ENCODE measurements at places on chromosomes 2 and 18.
A peak's percentile ranks its signal among the peaks of the same experiment; 100 is the strongest.

DNA sequence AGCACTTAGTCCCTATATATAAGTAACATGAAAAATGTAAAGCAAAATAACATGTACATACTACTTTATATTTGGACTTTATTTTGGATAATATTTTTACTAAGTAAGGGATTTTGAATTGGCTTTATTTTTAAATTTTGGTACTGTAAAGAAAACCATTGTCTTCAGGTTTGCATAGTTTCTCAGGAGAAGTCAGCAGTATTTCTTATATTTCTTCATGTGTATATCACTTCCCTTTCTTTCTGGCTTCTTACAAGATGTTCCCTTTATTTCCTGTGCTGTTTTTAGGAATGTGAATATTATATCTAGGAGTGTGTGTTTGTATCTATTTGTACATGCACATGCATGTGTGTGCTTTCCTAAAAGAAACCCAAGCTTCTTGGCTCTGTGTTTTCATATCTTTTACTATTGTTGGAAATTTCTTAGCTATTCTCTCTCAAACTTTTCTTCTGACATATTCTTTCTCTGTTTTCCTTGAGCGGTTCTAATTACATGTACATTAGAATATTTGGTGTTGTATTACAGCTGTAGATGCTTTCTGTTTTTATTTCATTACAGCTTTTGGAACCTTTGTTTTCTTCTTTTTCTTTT lies 1549.7 kb upstream of the ACVR2A start:
- no peak for DNase-seq

- DNase-seq, result peak; percentile 4
Observed at GRCh38 chr2:177906041-177906718, 166.4 kb downstream of the PDE11A start.

- DNase-seq, result no peak
Observed at GRCh38 chr2:143205106-143205764, 76.0 kb downstream of the ARHGAP15 start.

DNA sequence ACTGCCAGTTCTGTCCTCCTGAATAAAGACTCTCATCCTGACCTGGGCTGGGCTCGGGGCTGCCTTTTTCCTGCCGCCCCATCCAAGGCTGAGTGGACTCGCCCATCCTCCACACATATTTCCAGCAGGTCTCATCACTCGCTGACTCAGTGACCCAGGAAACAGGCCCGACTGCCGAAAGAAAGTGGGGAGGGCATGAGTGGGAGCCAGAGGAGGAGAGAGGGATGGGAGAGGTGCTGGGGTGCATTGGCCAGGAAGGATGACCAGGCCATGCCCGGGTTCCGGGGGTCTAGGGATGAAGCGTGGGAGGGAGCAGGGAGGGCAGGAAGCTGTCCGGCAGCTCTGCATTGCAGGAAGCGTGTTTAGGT lies 66.7 kb downstream of the TWIST2 start:
- DNase-seq, result no peak

GRCh38 chr2:13106302-13106701 lies 389.6 kb downstream of the TRIB2 start:
- no peak for DNase-seq

DNA sequence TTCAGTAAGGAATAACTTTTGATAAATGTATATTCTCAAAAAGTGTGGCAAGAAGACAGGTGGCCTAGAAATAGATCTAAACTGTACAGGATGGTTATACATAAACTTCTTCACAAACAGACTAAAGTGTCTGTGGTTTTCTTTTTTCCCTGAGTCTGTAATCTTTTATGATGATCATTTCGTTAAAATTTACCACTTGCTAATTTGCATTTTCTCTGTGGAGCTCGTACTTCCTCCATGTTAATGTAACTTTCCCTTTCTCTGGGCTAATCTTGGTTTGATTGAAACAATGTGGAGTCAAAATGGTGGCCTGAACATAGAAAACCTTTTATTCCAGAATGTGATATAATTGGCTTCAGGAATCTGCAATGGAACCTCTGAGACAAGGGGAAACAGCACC lies 166.2 kb downstream of the FTCDNL1 start:
- no peak for DNase-seq

- no peak for DNase-seq
Observed at GRCh38 chr2:35887146-35887545, 468.4 kb upstream of the CRIM1 start.

DNA sequence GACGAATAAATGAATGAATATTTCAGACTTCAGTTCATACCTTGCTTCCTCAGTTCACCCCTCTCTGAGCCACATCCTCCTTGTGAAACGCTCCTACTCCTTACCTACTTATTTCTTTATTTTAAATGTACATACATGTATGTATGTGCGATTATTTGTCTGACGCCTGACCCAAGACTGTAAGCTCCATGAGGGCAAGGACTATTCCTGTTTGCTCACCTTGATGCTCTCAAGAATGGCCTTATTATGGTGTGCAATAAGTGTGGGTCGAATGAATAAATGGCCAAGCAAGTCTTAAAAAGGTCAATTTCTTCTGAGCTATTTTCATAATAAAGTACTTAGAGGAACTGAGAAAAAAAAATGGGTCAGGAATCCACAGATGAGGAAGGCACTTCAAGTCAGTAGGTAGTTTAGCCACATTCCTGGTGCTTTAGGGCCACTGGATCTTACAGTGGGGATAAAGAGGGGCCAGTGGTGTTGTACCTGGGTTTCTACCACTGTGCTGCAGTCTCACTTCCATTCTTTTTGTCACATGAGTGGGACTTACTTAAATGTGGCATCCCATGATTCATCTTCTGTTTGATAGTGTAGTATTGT lies 74.7 kb downstream of the SDC1 start:
- DNase-seq, result no peak

DNA sequence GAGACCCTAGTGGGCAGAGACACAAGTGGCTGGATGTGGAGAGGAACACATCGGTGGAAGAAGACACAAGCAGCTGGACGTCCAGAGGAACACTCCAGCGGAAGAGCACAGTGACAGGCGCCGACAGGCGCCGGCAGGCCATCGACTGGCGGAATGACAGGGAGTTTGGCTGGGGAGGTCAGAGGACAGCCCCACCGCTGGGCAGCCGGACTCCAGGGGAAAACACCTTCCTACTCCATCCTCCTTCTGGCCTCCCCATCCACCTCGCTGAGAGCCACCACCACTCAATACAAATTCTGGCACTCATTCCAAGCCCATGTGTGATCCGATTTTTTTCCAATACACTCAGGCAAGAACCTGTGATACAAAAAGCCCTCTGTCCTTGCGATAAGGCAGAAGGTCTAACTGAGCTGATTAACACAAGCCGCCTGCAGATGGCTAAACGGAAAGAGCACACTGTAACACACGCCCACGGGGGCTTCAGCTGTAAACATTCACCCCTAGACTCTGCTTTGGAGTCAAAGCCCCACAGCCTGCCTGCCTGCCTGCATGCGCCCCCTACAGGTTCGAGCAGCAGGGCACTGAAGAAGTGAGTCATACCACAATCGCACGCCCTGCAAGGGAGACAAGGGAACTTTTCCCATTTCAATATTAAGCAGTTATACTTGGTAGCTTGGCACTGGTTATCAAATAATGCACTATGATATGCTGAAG lies 50.2 kb upstream of the LRP1B start:
- DNase-seq, result no peak

GRCh38 chr2:217513258-217513657 lies 489.5 kb downstream of the TNS1 start:
- DNase-seq, result no peak

DNA sequence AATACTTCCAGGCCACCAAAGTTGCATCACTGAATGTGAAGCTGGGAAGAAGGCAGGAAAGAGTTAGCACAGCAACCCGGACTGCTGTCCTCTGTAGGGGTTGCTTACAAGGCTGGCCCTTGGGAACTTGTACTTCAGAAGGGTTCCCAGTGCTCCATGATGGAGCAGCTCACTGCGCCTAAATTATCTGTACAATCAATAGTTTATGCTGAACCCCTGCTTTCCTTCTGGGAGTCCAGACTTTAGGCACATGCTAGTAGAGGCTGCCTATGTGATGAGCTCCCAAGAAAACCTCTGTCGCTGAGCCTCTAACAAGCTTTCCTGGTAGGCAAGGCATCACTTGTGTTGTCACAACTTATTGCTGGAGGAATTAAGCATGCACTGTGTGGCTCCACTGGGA lies 34.3 kb downstream of the XDH start:
- DNase-seq, result no peak

DNA sequence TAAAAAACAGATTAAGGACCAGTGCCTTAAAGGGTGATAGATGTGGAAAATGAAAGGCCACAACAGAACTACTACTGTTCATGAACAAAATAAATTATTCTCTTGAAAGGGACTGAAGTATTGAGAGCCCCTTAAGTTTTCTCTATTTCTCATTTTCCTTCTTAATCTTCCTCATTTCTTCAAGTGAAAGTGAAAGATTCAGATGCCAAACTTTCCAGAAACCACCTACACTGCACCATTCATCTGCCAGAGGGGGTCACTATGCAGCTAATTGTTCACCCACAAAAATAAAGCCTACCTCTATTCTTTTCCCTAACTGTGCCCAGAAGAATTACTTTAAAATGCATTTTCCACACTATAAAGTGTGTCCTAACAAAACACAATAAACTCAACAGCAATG lies 140.1 kb downstream of the NR4A2 start:
- DNase-seq, result no peak

DNA sequence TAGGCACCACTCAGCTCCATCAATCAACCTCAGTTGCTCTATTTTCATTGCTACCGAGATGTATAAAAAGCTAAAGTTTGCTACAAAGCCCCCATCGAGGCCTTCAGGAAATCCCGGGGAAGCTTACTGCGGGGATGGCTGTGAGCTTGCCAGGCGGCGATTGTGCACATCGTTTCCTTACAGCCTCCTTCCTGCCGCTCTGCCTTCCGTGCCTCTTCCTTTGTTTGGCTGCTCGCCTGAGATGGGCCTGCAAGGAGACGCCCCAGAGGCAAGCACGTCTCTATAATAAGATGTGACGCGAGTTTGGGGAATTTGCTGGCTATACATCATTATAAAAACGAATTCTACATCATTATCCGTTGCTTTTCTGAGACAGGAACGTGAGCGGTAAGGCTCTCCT lies 41.6 kb downstream of the DHRS9 start:
- DNase-seq, result no peak

GRCh38 chr2:239369631-239370161 lies 31.1 kb downstream of the HDAC4 start:
- peak; percentile 31 for DNase-seq

DNA sequence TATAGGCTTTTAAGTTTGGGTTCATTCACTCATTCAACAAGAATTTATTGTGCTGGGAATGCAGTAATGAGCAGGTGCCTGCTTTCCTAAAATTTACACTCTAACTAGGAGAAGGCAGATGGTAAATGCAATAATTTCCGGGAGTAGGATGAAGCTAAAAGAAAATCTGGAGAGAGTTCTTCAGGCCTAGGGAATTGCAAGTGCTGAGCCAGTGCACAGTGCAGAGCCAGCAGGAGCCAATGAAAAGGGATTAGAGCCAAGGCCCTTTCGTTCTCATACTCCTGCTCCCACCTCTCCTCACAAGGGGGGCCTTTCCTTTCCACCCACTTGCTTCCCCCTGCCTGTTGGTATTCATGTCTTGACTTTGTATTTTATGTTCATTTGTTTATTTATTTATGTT lies 55.1 kb downstream of the CFAP221 start:
- DNase-seq, result no peak

DNA sequence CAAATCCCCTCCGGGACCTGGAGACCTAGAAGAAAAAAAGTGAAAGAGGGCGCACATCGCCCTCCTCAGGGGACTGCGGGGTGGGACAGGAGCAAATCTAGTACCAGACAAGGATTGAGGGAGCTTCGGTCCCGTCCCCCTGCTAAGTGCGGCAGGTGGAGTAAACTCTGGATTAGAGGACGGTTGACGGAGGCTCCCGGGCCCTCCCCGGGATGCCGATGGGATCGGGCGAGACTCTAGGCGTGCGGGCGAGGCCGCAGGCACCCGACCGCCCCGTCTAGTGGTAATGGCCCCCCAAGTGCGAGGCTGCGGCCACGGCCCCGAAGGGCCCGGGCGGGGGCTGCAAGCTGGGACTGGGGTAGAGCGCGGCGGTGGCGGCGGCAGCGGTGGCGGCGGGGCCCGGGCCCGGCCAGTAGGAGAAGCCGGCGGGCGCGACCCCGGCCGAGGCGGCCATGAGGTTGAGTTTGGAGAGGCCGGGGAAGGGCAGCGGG lies 3.5 kb downstream of the FEV start:
- no peak for DNase-seq

- no peak for DNase-seq
Observed at GRCh38 chr2:112047537-112048235, 7.4 kb upstream of the TMEM87B start.

DNA sequence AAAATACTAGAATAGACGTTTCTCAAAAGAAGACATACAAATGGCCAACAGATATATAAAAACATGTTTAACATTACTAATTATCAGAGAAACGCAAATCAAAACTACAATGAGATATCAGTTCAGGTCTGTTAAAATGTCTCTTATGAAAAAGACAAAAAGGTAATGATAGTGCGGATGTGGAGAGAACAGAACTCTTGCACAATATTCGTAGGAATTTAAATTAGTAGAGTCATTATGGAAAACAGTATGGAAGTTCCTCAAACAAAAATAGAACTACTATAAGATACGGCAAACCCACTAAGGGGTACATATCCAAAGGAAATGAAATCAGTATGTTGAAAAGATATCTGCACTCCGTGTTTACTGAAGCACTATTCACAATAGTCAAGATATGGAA lies 167.5 kb upstream of the CWC22 start:
- DNase-seq, result no peak

- DNase-seq, result no peak
Observed at GRCh38 chr2:121386707-121387106, 101.7 kb upstream of the TFCP2L1 start.

DNA sequence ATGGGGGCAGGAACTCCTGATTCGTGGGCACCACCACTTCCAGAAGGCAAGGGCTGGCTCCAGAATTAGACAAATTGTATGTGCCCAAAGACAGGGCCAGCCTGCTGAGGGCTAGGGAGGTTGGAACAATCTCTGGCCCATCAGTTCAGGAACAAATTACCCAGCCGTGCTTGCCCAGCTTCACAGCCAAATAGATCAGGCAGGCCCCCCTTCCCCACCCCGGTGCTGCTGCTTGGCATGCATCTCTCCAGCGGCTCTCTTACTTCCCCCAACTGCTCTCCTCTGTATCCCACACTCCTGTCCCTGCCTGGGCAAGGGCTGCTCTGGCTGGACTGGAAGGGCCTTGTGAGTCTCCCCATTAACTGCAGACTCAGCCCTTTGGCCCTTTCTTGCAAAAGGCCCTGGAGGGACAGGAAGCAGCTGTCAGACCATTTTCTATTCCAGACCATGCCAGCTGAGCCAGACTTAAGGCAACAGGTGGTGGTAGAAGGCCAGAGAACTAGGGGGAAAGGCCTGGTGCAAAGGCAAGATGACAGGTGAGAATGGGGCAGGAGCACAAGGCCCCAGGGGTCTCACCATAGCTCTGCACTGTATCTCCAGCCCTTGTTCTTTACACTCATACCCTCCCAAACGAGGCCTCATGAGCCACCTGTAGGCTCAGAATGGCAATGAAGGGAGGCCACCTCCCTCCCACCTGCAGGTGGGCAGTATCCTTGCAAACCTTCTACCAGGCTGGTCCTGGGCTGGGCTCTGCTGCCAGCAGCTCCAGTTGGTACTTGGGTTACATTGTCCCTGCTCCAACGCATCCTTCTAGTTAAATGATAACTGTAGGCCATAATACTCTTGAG lies 30.7 kb upstream of the ACAA2 start:
- no peak for DNase-seq

Data from stimulated activated CD8-positive, alpha-beta memory T cell treated with anti-CD3 and anti-CD28 coated beads, Interleukin-4, amount 100 ng/mL, for 4 hours (primary cell).